Neural progenitor cell (in vitro differentiated cells): ENCODE measurements at places on chromosomes 4 and X. TPM values are rescaled to one million over a fixed set of nuclear protein-coding genes. Genes with fewer than 3 reads are reported as not detected.
A peak's percentile ranks its signal among the peaks of the same experiment; 100 is the strongest.

- H3K27me3 ChIP-seq = no peaks in the 10 kb centered on the region
- H3K4me3 ChIP-seq = no peak overlapping the region
- H3K27ac ChIP-seq = no peak overlapping the region
- no peaks in the 10 kb centered on the region for H3K4me1 ChIP-seq
- DNase-seq = no peak
Observed at GRCh38 chrX:101062176-101062575, 10.3 kb upstream of the TRMT2B start.

DNA sequence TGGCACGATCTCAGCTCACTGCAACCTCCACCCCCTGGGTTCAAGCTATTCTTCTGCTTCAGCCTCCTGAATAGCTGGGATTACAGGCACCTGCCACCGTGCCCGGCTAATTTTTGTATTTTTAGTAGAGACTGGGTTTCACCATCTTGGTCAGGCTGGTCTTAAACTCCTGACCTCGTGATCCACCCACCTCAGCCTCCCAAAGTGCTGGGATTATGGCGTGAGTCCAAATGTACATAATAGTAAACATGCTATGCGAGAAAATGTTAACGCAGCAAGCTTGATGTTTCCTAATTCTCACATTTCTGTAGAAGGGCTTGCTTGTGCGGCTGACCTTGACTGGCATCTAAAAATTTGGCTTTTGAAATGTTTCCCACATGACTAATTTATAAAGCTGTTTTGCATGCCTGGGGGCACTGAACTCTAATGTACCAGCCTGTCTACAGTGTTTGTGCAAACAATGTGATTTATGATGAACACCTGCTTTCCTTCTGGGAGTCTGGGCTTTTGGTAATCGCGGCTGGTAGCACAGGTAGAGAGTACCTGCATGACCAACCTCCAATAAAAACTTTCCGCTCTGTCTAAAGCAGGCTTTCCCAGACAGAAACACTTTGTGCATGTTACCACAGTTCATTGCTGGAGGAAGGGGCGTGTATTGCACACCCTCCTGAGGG, 216.8 kb downstream of the IL15 start:
- H3K36me3 ChIP-seq = no peaks in the 10 kb centered on the region
- no peak for DNase-seq

Gene ACE2
- total RNA-seq = 0.15 and 0.17 TPM in 2 replicates

DNA sequence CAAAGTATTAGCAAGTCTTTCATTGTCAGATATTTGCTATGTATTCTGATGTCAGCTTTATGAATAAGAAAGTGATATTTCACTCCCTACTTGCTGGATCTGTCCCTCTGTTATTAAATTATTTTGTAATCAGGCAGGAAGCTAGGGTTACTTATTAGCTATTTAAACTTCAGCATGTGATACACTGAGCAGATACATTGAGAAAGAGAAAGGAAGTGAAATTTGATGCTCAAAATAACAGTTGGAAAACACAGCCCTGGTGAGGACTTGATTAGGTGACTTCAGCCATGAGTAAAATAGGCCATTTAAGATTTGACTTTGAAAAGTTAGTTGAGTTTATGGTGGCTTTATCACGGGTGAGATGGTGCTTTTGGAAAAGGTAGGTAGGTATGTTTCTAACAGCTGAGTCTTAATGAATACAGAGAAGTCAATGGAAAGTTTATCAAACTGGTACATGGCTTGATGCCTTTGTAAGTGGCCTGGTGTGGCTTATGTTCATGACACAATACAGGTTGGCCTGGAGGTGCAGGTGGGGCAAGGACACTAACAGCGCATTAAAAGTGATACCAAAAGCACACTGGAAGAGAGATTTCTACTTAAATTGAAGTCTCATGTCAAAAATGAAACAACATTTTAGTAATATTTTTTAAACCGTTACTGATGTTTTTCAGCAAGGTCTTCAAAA, 321.2 kb upstream of the SPOCK3 start:
- no peaks in the 10 kb centered on the region for H3K36me3 ChIP-seq
- H3K4me3 ChIP-seq = no peak overlapping the region
- no peak for DNase-seq
- no peaks in the 10 kb centered on the region for H3K4me1 ChIP-seq
- H3K27ac ChIP-seq = no peak overlapping the region
- no peaks in the 10 kb centered on the region for H3K27me3 ChIP-seq

DNA sequence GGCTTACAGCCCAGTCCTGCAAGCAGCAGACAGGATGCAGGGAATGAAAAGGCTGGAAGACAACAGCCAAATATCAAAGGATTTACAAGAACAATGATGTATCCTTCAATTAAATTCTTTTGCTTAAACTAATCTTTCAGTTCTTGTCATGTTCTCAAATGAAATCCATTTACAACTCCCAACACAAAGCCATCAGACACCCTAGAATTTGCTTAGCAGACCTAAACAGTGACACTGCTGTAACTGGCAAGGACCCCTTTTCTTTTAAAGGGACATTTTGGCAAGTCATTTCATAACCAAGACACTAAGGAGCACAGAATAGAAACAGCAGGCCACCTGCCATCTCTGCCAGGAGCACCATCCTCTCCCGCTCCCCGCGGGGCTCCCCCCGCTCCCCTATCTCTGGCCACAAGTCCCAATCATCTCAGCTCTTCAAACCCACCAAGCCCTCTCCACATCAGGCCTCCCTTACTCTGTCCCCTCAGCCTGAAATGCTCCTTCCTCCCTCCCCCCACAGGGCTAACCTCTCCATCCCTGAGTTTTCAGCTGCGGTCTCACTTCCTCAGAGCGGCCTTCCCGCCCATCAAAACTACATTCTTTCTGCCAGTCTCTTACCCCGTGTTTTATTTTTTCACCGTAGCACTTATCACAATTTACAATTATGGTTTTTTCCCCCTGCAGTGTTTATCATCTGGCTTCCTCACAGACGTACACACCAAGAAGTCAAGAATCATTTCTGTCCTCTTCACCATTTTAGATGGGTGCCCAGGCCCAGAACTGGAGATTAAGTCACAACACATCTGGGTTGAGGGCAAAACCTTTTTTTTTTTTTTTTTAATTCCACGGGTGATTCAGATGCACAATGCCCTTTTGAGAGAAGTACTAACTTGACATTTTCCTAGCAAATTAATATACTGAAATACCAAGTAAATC, 45.8 kb downstream of the TSPAN5 start:
- no peaks in the 10 kb centered on the region for H3K27me3 ChIP-seq
- DNase-seq = peak; percentile 44
- no peaks in the 10 kb centered on the region for H3K36me3 ChIP-seq
- no peak overlapping the region for H3K4me3 ChIP-seq

Gene XG
- not detected in 2 replicates for total RNA-seq

Gene SORCS2
- 5.2 and 12.9 TPM in 2 replicates for total RNA-seq

DNA sequence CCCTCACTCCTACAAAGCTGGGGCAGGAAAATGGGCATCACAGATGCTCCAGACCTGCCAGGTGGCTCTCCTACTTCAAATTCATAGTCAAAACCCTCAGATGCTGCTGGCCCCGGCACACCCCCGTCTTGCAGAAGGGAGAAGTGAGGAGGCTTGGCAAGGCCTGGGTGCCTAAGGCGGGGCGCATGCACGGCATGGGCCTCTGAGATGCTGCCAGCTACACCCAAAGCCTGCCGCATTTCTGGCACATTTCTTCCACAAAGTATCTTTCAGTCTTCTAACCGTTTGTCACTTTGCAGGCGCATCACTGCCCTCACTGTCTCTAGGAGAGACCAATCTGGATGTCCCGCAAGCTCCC, 19.6 kb downstream of the WDR1 start:
- DNase-seq = no peak
- H3K36me3 ChIP-seq = no peaks in the 10 kb centered on the region
- no peak overlapping the region for H3K4me3 ChIP-seq

Gene COL25A1
- 1.3 and 2.0 TPM in 2 replicates for total RNA-seq

Gene ASB12
- 0.19 TPM in 1 of 2 replicates, not detected in the other for total RNA-seq

DNA sequence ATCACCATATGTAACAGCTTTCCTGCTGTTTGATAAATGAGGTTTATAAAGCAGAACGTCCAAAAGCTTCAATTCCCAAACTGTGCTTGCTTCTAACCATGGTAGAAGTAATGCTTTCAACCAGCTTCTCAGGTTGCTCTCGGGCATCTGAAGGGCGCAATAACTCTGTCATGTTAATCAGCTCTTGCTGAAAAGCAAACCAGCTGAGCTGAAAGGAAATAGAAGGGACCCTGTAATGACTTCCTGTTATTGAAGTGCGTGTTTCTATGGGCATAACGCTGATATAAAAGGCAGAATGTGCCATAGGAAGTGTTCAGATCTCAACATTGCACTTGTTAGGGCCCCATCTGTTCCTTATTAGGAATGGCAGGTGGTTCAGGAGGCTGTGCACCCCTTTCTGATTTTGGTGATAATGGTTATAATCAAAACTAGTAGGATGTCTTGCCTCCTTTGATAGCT, 21.2 kb downstream of the HERC3 start:
- DNase-seq = no peak
- H3K27me3 ChIP-seq = no peaks in the 10 kb centered on the region
- H3K4me1 ChIP-seq = peaks cover 7% of the 10 kb centered on the region
- no peak overlapping the region for H3K27ac ChIP-seq
- H3K4me3 ChIP-seq = no peak overlapping the region

- no peak for DNase-seq
- H3K4me3 ChIP-seq = no peak overlapping the region
- no peaks in the 10 kb centered on the region for H3K27me3 ChIP-seq
- H3K36me3 ChIP-seq = no peaks in the 10 kb centered on the region
- H3K4me1 ChIP-seq = no peaks in the 10 kb centered on the region
- no peak overlapping the region for H3K27ac ChIP-seq
Observed at GRCh38 chr4:33357121-33357520, 2637.0 kb downstream of the PCDH7 start.

- no peak overlapping the region for H3K27ac ChIP-seq
- H3K36me3 ChIP-seq = no peaks in the 10 kb centered on the region
Observed at GRCh38 chr4:176789955-176790354, 2.8 kb downstream of the VEGFC start.

DNA sequence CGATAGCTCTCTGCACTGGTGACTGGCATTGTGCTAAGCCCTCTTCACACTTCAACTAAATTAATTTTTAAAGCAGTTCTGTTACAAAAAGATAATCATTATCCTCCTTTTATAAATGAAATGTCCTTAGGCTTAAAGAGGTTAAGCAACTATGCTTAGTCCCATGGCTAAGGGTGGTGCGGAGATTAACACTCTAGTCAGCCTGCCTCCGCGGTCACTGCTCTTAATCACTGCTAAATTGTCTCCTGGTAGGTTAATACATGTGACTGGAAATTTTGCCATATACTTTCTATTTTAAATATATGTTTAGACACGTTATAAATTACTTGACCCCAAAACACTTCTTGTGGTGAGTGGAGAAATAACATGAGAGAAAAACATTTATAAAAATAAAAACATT, 473.7 kb downstream of the CENPC start:
- no peak overlapping the region for H3K4me3 ChIP-seq
- no peak for DNase-seq
- H3K27me3 ChIP-seq = no peaks in the 10 kb centered on the region
- H3K27ac ChIP-seq = no peak overlapping the region
- H3K36me3 ChIP-seq = no peaks in the 10 kb centered on the region

GRCh38 chrX:129781134-129781672, 1.5 kb downstream of the SASH3 start:
- no peak overlapping the region for H3K27ac ChIP-seq
- H3K4me1 ChIP-seq = no peaks in the 10 kb centered on the region
- no peak overlapping the region for H3K4me3 ChIP-seq

DNA sequence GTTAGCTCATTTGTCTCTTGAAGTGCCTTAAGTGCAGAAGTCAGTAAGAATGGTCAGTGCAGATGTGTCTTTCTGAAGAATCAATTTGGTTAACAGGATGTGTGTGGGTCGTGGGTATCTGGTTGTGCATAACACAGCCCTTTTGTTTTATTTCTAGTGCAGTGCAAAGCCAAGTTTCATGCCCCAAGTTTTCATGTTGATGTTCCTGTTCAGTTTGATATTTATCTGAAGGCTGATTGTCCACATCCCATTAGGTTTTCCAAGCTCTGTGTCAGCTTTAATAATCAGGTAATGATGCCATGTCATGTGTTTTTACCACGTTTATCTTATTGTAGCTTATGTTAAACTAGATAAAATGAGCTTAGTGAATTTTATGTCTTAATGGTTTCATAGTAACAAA, 27.4 kb downstream of the TRAPPC11 start:
- H3K27ac ChIP-seq = no peak overlapping the region
- H3K36me3 ChIP-seq = peaks cover 23% of the 10 kb centered on the region
- H3K27me3 ChIP-seq = no peaks in the 10 kb centered on the region
- H3K4me3 ChIP-seq = no peak overlapping the region

- peaks cover 12% of the 10 kb centered on the region for H3K4me1 ChIP-seq
- no peaks in the 10 kb centered on the region for H3K36me3 ChIP-seq
- no peaks in the 10 kb centered on the region for H3K27me3 ChIP-seq
- H3K4me3 ChIP-seq = no peak overlapping the region
Observed at GRCh38 chrX:150574559-150575418, 6.4 kb downstream of the MTM1 start.

Gene CCDC110
- total RNA-seq = 0.93 and 2.0 TPM in 2 replicates

DNA sequence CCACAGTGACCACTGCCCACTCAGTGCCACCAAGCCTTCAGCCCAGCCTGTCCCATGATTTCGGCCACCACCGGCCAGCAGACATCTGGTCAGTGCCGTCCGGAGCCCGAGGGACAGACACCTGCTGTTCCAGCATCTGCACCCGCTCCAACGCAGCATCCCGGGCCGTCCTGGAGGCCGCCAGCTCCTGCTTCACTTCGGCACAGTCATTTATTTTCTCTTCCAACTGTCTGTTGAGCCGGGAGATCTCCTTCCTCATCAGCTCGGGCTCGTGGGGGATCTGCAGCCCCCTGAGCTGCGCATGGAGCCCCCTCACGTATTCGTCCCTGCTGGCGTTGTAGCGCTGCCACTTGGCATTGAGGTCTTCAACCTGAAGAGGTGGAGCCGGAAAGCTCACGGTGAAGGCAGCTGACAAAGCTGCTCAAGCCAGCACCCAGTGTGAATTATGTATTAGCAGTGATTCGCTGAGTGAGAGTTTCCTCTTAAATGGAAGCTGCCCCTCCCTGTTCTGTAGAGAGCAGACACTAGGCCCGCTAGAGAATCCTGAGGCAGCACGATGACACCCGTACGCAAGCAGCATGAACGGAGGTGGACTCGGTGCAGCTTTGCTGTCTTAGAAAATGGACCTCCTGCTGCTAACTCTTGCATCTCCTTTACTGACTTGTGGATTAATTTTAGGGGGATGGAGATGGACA, 11.4 kb downstream of the TNIP2 start:
- H3K4me3 ChIP-seq = no peak overlapping the region
- no peak for DNase-seq
- H3K36me3 ChIP-seq = no peaks in the 10 kb centered on the region
- no peak overlapping the region for H3K27ac ChIP-seq

DNA sequence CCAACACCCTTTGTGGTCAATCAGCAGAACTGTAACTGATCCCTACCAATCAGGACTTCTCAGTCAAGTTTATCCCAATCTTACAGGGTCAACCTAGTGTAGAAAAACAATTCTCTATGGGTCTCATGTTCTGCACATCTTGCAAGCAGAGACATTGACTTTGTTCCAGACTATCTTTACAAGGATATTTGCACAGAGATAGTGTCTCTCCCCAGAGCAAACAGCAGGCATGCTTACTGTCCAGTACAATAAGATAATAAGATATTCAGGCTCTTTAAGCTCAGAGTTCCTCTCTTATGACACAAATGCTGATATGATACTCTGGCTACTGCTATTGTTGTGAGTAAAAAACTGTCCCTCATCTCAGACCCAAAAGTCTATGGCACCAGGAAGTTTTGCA, 53.2 kb downstream of the ACSL4 start:
- H3K27me3 ChIP-seq = no peaks in the 10 kb centered on the region
- no peaks in the 10 kb centered on the region for H3K36me3 ChIP-seq
- no peak overlapping the region for H3K27ac ChIP-seq
- H3K4me1 ChIP-seq = no peaks in the 10 kb centered on the region
- no peak overlapping the region for H3K4me3 ChIP-seq

Gene ELF4
- 0.12 TPM in 1 of 2 replicates, not detected in the other for total RNA-seq

GRCh38 chrX:110966839-110967238, 129.2 kb upstream of the PAK3 start:
- no peak for DNase-seq
- H3K4me3 ChIP-seq = no peak overlapping the region
- no peaks in the 10 kb centered on the region for H3K36me3 ChIP-seq
- H3K27ac ChIP-seq = no peak overlapping the region
- no peaks in the 10 kb centered on the region for H3K27me3 ChIP-seq
